ENCODE measurements at places on chromosomes 16 and 17.

- DNase-seq: no peak
Observed at GRCh38 chr17:74785981-74786360, 9.8 kb upstream of the NAT9 start.

GRCh38 chr16:77468831-77469230 lies 34.0 kb upstream of the ADAMTS18 start:
- no peak for DNase-seq

- DNase-seq: no peak
Observed at GRCh38 chr16:50651835-50652438, 29.2 kb downstream of the SNX20 start.

DNA sequence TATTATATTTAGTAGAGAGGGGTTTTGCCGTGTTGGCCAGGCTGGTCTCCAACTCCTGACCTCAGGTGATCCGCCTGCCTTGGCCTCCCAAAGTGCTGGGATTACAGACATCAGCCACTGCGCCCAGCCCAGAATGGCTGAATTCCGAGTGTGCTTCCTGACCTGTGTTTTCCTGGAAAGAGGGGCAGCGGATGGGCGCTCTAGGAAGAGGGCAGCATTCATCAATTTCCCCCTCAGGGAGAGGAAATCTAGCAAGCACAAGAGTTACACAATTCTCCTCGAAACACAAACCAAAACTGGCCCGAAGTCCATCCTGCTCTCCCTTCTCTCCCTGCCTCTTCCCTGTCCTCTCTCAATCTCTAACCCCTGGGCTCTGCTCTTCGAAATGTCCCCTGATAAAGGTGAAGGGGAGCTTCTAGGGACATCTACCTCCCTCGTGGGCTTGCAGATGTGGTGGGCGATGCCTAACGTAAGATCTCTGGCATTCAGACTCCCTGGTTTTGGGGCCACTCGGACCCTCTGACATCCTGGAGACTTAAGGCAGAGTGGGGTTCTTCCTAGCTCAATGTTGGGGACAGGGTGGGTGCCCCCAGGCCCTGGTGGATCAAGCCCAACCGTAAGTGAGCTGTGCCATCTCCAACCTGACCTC lies 1.0 kb downstream of the IL27 start:
- DNase-seq: no peak

- DNase-seq: no peak
Observed at GRCh38 chr16:50534958-50535357, 13.2 kb upstream of the NKD1 start.

DNA sequence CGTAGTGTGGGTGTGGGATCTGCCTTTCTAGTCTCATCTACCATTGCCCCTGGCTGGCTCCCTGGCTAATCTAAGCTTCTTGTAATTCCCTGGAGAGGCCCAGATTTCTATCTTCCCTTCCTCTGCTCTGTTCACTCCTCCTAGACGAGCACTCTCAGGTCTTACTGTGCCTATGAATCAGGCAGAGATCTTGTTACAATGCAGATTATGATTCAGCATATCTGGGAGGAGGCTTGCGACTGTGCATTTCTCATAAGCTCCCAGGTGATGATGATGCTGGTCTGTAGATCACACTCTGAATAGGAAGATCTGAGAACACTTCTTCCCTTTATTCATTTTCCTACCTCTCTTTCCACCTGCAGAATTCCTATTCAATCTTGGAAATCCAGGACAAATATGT lies 200.1 kb downstream of the CBLN1 start:
- DNase-seq: no peak

Measured in fibroblast of pulmonary artery (primary cell).